ENCODE measurements at places on chromosomes 13 and 19.

GRCh38 chr19:46390866-46391265, 22.5 kb downstream of the CCDC8 start:
- DNase-seq: peak; percentile 39

DNA sequence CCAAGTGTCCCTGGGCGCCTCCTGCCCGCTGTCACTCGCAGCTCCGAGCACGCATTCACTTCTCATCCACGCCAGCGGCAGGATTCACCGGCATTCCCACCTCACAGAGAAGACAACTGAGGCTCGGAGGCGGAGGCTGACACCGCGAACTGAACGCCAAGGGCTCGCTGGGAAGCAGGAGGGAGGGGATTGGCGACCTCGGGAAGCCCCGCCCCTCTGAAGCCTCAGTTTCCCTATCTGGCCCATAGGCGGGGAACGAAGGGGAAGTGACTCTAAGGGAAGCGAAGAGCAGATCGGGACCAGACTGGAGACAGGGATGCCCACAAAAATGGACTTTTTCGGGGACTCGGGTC, 256 bp downstream of the MICOS13 start:
- peak; percentile 68 for DNase-seq

DNA sequence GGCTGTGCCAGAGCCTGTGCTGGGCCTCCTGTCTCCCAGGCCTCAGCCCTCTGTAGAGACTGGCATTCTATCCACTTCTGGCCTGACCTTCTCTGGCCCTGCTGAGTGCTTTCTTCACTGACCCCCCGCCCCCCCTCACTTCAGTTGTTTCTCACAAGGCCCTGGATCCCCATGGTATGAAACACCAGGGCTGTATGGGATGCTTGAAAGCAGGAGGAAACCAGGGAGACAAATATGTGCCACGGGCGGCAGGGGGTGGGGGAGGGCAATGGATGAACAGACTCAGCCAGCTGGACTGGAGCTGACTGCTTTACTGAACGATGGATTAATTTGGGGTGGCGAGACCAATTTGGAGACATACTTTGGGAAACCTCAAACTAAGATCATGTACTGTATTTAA, 14.0 kb downstream of the IRGC start:
- no peak for DNase-seq

GRCh38 chr13:29936051-29936813, 85.8 kb upstream of the UBL3 start:
- peak; percentile 51 for DNase-seq

GRCh38 chr13:48568370-48569103, 35.7 kb upstream of the RCBTB2 start:
- no peak for DNase-seq

DNA sequence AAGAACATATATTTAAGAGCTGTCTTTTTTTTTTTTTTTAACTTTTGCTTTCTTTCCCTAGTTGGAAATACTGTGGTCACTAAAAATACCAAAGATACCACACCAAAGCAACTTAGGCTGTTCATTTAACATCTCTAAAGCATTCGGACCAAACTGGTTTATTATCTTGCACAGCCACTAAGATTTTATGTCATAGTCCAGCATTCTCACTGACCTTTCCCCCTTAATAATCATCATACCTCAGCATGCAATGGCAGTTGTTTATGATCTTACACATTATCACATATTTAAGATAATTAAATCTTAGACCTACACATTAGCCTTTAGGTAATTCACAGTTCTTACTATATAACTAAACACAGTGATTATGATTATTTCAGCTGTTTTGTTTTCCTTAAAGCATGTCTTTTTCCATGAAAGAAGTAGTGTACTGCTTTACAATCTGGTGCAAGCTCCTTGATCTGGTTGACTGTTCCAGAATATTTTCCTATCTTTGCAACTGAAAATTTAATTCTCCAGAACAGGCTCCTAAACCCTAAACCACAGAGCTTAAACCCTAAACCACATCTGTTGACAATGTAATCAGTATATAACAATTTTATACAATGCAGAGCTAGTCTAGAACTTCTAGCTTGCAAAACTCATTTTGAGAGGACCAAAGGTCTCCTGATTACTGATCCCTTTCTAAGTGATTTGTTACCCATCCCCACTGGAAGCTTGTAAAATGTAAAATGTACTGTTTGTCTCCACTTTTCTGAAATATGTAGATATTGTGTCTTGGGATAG, 74.2 kb downstream of the CDK8 start:
- no peak for DNase-seq

- DNase-seq: peak; percentile 88
Observed at GRCh38 chr19:46704379-46705076, 12.4 kb downstream of the PRKD2 start.

- no peak for DNase-seq
Observed at GRCh38 chr19:42627916-42628315, 33.2 kb upstream of the CEACAM8 start.

GRCh38 chr13:23433171-23434153, at the start of gene SACS:
SACS (minus strand) TSS chr13:23433702; CDS start chr13:23411239, 22,463 bp downstream.
- no peak for DNase-seq

Data from lower lobe of right lung (tissue), 2 donors.